ENCODE measurements at places on chromosomes 1 and 21.

DNA sequence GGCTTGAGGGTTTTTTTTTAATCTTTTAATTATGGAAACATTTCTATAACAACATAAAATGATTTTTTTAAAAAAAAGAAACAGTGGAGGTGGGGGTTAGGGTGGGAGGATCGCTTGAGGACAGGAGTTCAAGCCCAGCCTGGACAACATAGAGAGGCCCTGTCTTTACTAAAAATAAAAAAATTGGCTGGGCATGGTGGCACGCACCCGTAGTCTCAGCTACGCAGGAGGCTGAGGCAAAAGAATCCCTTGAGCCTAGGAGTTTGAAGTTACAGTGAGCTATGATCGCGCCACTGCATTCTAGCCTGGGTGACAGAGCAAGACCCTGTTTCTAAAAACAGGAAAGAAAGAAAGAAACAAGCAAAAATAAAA is 32.2 kb upstream of the RNF11 start:
- DNase-seq: no peak

DNA sequence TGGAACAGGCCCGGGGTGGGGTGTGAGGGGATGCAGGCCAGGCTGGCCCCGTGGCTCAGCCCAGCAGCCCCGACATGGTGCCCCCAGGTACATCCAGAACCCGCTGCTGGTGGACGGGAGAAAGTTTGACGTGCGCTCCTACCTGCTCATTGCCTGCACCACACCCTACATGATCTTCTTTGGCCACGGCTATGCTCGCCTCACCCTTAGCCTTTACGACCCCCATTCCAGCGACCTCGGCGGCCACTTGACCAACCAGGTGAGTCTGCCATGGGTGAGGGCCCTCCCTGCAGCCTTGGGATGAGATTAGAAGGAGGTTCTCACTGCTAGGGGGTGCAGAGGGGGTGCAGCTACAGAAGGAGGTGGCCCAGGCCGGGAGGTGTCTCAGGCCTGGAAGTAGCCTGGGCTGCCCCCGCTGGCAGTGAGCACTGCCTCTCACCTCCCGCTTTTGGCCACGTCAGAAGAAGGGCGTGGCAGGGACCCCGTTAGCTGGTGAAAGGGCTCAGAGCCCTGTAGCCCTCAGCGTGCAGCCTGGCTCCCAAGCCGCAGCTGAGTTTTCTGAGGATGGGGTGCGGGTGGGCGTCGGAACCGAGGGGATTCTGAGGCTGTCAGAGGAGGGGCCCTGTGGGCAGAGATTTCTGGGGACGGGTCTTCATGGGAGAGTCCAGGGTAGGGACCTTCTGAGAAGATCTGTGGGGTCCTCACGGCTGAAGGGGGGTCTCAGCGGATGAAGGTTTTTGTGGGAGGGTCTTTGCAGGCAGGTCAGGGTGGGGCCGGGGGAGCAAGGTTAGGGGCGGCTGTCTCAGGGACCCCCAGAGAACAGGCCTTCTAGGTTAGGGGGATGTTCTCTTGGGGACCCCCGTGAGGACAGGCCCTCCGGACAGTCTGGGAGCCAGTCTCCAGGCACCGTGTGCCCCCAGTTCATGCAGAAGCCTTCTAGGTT is 10.4 kb downstream of the TTLL10 start:
- no peak for DNase-seq

DNA sequence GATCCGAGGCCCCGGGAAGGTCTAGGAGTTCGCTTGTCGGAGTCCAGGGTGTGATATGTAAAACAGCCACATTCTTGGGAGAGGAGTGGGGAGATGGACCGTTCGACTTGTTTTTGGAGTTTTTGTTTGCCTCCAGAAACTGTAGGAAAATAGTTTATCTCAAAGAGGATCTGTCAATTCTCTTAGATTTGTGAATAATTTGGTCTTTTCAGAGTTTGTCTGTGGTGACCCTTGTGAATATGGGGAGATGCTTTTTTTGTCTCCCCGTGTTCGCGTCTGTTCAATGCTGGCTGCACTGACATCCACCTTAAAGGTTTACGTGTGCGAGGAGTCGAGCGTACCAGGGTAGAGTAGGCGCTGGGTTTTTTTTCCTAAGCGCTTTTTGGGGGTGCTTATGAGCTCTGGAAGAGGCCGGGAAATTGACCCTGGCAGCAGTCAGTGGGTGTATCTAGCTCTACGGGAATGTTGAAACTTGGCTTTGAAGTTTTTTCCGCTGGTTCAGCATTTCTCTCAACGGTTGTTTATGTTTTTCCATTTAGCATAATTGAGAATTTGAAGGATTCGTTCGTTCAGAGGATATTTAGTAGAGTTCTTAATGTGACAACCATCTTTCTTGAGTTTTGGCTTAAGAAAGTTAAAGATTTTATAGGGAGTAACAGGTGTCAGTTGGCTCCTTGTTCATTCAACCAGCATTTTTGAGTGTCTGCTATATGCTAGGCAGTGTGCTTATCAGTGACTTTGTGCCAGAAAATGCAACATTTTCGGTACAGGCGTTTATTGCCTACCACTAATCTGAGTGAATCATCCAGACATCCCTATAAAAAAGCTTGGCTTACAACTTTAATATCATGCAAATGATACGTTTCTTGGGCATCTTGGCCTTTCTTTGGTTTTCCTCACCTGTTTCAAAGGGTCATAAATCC is 1.2 kb downstream of the SZRD1 start:
- no peak for DNase-seq

DNA sequence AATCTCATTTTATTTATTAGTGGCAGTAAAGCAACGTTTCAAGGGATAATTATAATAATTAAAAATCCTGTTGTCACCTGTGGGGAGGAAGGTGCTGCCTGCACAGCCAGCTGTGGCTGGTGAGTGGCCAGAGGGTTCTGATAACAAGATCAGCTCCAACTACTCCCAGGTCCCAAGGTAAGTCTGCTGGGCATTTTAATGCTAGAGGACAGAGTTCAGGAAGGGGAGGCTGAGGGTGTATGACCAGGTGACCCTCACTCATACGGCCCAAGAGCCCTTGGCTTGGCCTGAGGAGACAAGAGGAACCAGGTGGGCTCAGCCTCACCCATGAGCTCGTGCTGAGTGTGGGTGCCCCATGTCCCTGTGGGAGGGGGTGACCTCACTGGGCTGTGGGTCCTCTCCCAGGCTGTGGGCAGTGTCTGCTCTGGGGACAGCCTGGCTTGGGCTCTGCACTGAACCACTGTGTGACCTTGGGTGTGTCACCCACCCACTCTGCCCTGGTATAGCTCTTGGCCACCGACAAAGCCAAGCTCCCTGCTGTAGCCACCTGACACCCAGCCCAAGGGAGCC is 223.8 kb downstream of the PTPRU start:
- no peak for DNase-seq

- DNase-seq: no peak
Measured at GRCh38 chr21:45160198-45160597, 85.8 kb downstream of the ADARB1 start.

- DNase-seq: no peak
Measured at GRCh38 chr1:10803971-10804820, 7.8 kb upstream of the CASZ1 start.

GRCh38 chr1:151371370-151372057 is 991 bp downstream of the SELENBP1 start:
- DNase-seq: no peak

DNA sequence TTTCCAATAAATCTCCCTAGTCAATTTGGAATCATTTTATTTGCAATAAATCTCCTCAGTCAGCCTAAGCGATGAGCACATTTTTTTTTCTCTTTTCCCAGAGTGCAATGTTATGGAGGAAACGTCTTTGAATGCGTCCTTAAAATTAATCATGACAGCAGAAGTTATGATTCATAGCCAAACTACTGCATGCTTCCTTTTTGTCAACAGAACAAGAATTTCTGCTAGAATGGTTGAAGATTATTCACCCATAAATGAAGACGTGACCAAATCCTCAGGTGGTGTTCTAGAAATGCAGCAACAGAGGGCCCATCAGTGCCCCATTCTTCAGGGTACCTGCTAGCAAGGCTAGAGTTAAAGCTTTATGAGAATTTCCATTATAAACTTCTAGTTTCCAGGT is 407.9 kb upstream of the PKN2 start:
- no peak for DNase-seq

- DNase-seq: no peak
Measured at GRCh38 chr21:40438616-40439015, 408.3 kb downstream of the DSCAM start.

- no peak for DNase-seq
Measured at GRCh38 chr1:225710804-225711203, 57.9 kb upstream of the ENAH start.

GRCh38 chr1:161989108-161989507 is 34.6 kb downstream of the OLFML2B start:
- DNase-seq: no peak

DNA sequence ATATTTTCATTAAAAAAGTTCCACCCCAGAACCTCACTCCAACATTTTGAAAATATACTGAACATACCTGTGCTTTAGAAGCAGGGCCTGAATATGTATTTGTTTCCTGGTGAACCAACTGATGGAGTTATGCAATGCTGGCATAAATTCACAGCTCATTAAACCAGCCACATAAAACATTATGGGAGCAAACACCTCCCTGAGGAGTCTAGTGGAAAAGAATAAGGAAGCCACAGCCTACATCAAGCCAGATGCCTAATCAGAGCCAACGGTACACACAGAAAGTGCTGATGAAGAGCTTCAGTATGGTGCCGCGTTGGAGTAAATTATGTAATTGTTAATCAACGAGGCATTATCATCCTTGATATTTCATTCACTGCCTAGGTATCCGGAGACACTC is 199.5 kb downstream of the AJAP1 start:
- no peak for DNase-seq

GRCh38 chr1:16162163-16162822 is 6.4 kb upstream of the EPHA2 start:
- DNase-seq: peak; percentile 56

GRCh38 chr1:2271841-2272655 is 43.9 kb downstream of the SKI start:
- no peak for DNase-seq

DNA sequence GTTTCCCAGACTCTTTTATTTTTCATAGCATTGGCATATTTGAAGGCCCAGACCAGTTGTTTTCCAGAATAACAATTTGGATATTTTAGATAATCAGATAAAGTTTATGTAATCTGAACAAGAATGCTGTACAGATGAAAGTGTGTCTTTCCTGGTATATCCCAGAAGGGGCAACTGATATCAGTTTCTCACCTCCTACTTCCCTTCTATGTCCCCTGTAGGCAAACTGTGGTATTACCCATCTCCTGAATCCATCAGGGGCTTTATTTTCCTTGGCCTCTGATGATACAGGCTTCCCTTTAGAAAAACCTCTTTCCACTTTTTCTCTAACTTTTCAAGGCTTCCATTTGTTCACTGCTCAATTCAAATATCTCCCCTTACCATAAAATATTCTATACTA is 87.5 kb upstream of the RGS1 start:
- DNase-seq: no peak

- no peak for DNase-seq
Measured at GRCh38 chr1:192861860-192862259, 53.0 kb downstream of the RGS2 start.

- no peak for DNase-seq
Measured at GRCh38 chr1:211598514-211598913, 19.6 kb upstream of the SLC30A1 start.

GRCh38 chr1:20723537-20724363 is 5.9 kb upstream of the KIF17 start:
- no peak for DNase-seq

DNA sequence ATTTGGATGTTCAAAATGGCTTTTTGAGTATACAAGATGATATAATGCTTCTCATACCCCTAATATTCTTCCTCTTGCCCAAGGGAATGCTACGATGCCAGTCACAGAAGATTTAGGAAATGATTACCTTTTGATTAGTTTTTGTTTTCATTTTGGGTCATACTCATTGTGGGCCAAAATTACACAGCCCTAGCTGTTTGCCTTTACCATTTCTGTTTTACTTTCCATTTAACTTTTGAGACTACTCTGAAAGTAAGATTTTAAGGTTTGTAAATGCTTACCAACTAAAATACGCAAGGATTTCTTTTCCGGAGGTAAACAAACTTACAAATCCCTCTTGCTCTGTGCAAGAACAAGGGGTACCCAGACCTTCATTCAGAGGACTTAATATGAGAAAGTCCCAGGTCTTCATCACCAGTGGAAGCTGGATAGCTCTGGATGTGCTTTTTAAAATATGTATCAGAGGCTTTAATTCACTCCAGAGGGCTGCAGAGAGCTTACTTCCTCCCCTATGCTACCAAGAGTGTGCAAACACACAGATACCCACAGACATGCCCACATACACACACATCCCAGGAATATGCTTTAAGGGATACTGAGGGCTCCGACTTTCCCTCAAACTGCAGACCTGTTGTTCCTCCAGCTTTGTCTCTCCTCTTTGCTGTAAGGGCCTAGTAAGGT is 631.4 kb downstream of the SMYD3 start:
- no peak for DNase-seq

DNA sequence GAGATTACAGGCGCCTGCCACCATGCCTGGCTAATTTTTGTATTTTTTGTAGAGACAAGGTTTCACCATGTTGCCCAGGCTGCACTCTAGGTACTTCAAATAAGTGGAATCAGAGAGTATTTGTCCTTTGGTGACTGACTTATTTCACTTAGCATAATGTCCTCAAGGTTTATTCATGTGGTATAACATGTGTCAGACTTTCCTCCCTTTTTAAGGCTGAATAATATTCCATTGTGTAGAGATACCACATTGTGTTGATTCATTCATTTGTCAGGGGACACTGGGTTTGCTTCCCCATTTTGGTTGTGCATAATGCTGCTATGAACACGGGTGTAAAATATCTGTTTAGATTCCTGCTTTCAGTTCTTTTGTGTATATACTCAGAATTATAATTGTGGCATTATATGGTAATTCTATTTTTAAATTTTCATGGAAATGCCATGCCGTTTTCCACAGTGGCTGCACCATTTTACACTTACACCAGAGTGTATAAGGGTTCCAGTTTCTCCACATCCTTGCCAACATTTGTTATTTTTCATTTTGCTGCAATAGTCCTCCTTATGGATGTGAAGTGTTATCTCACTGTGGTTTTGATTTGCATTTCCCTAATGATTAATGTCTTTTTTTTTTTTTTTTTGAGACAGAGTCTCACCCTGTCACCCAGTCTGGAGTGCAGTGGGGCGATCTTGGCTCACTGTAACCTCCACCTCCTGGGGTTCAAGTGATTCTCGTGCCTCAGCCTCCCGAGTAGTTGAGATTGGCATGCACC is 35.1 kb downstream of the IL6R start:
- no peak for DNase-seq

- no peak for DNase-seq
Measured at GRCh38 chr1:25598879-25599278, 17.7 kb upstream of the MAN1C1 start.

- DNase-seq: no peak
Measured at GRCh38 chr1:232558954-232559353, 71.0 kb downstream of the SIPA1L2 start.

DNA sequence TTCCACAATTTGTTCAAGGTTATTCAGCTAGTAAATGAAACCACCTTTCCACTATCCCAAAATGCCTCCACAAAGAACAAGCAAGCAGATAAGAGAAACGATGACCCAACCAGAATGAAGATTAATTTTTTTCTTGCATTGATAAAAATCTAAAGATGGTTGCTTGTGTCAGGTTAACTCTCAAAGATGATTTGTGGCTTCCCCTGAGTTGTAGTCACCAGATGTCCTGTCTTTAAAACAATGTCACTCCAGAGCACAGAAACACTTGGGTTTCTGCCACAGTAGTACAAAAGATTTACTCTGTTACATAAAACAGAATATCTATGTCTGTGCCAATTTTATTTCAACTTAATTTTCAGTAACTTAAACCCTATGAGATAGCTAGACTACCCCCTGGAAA is 11.4 kb upstream of the CCDC17 start:
- DNase-seq: no peak
